ENCODE measurements at places on chromosomes 3 and 15. TPM values are rescaled to one million over a fixed set of nuclear protein-coding genes. Genes with fewer than 3 reads are reported as not detected.

Gene ROBO2
- total RNA-seq, result not detected

DNA sequence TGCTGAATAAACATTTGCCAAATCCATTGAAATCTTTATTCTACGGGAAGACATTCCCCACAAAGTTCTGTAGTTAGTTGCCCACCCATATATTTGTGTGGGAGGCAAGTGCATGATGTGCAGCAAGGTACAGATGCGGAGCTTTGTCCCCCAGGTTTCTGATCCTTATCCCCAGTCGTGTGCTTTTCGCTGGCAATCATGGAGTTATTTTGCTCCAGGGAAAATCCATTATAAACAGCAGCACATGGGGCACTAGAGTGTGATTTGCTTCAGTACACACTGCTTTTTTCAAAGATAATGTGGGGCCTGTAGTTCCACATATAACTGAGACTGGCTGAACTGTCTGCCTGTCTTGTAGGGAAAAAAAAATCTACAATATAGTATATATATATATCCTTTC is 132.1 kb downstream of the FEZF2 start:
- DNase-seq, result no peak

Gene CELF6
- not detected for total RNA-seq

- DNase-seq, result no peak
Observed at GRCh38 chr3:115448851-115449250, 174.5 kb upstream of the GAP43 start.

Gene IQCF5
- not detected for total RNA-seq

GRCh38 chr3:23831517-23832394 is 26.0 kb downstream of the UBE2E1 start:
- no peak for DNase-seq

DNA sequence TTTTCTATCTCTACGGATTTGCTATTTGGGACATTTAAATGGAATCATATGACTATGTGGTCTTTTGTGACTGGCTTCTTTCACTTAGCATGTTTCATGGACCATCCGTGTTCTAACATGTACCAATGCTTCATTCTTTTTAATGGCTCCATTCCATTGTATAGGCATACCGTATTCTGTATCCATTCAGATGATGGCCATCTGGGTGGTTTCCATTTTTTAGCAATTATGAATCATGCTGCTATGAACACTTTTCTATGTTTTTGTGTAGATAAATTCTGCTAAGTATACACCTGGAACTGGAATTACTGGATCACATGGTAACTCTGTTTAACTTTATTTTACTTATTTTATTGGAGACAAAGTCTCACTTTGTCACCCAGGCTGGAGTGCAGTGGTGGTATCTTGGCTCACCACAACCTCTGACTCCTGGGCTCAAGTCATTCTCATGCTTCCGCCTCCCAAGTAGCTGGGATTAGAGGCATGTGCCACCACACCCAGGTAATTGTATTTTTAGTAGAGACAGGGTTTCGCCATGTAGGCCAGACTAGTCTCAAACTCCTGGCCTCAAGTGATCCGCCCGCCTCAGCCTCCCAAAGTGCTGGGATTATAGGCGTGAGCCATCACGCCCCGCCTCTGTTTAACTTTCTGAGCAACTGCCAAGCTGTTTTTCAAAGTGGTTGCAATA is 13.4 kb downstream of the UBP1 start:
- peak; percentile 61 for DNase-seq

Gene LTF
- not detected for total RNA-seq

- no peak for DNase-seq
Observed at GRCh38 chr3:14793126-14793857, 25.5 kb upstream of the FGD5 start.

Gene SLC27A2
- total RNA-seq, result 8.1 TPM

Gene ARL14
- 3.9 TPM for total RNA-seq

Gene DNAH1
- total RNA-seq, result 2.2 TPM

Gene GPR27
- total RNA-seq, result 0.07 TPM

DNA sequence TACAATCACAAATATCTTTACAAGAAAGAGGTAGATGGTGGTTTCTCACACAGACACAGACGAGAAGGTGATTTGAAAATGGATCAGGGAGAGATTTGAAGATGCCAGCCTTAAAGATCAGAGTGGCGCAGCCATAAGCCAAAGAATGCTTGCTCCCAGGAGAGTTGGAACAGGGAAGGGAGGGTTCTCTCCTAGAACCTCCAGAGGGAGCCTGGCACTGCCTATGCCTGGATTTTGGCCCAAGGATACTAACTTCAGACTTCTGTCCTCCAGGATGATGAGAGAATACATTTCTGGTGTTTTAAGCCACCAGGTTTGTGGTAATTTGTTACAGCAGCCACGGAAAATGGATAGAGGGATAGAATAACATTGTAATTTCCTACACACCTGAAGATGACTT is 279.1 kb downstream of the FAM43A start:
- peak; percentile 40 for DNase-seq

Gene C3orf18
- 33.9 TPM for total RNA-seq
